Hypothalamus (tissue), 51 donors: ENCODE measurements at places on chromosomes 1 and 21.

- DNase-seq: no peak
Observed at GRCh38 chr1:41502912-41503311, 18.4 kb upstream of the EDN2 start.

DNA sequence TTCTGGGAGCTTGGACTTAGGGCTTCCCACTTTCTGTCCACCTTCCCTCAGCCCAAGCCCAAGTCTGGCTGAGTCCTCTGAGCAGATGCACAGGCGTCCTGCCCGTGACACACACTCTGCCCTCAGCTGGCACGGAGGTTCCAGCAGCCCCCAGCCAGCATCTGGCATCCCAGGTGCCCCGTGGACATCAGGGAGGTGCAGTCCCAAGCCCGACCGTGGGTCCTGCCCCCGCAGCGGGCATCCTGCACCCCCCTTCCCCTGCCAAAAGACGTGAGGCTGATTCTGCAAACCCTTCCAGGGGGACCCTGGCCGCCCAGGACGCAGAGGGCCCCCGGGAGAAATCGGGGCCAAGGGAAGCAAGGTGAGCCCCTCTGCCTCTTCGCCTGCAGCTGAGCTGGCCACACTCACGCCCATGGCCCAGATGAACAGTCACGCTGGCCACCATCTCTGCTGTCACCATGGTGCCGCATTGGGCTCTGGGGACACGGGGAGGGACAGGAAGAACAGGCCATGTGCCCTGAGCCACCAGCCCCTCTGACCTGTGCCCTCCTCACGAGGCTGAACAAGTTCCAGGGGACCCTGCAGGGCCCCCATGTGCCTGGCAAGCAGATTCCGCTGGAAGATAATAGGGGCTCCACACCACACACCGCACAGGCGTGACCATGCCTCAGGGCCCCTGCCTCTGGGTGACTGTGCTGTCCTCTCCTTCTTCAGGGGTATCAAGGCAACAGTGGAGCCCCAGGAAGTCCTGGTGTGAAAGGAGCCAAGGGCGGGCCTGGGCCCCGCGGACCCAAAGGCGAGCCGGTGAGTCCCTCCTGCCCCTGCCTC, 20.6 kb downstream of the COL6A2 start:
- DNase-seq: no peak

DNA sequence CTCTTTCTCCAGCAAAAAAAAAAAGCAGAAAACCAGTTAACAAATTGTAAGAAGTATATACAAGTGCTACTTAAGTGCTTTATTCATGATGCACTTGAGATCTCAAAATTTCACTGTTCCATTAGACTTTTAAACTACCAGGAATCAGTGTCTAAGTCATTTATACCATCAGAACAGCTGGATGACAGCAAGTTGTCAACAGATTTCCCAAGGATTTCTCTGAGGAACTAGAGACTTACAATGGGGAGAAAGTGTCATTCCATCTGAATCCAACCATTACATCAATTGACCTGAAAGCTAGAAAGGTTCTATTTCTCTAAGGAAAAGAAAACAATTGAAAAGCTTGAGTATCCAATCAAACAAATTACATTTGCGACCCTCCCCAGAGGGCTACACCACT, 43.8 kb downstream of the USH2A start:
- DNase-seq: no peak

DNA sequence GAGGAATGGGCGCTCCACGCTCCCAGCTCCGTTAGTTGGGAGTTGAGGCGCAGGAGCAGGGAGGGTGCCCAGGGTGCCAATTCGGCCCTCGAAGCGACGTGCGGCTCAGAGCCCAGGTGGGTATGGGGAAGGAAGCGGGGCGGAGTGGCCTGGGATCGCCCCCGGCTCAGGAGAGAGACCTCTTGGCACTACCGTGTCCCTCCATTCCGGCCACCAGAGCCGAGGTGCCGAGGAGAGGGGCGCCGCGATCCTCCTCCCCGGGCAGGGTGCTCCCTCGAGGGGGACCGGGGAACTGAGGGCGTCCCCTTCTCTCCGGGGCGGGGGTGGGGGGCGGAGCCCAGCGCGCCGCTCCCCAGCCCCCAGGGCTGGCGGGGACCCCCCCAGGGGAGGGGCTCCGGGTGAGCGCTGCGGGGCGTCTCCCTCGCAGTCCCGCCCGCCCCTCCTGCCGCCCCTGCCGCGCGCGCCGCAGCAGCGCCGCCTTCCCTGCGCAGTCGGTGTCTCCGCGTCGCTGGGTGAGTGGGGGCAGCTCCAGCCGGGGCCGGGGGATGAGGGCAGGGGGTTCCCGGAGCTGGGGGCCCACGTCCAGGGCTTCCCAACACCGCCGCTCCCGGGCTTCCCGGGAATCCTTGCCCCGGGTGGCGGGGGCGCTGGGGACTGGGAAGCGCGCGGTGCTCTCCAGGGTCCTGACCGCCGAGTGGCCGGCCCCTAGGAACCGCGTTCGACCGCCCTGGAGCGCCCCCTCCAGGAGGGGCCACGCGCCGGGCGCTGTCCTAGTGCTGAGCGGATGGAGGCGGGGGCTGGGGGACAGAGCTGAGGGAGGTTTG, at the start of gene HPCA:
HPCA (plus strand) TSS at position 488 of the 824 bp plus-strand sequence. CDS start 2,408 bp downstream, outside the sequence.
- DNase-seq: no peak

DNA sequence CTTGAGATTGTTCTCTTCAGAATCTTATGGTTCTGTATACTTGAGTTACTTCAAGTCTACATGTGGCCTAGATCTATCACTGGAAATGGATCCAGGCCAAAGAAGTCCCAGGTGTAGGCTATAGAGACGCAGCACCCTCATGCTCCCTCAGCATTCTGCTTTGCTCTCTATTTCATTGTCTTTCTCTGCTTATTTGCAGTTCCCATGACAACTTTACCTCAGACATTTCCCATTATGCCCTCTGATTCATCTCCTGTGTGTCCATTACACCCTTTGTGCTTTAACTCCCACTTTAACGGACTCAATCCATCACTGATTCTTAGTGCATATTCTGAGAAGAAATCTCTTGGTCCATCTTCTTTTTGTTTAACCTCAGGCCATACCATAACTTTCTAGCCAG, 236.9 kb upstream of the NRIP1 start:
- DNase-seq: no peak

GRCh38 chr1:185319139-185319475, 2.1 kb upstream of the IVNS1ABP start:
- DNase-seq: no peak

GRCh38 chr21:45135122-45135521, 60.7 kb downstream of the ADARB1 start:
- no peak for DNase-seq

DNA sequence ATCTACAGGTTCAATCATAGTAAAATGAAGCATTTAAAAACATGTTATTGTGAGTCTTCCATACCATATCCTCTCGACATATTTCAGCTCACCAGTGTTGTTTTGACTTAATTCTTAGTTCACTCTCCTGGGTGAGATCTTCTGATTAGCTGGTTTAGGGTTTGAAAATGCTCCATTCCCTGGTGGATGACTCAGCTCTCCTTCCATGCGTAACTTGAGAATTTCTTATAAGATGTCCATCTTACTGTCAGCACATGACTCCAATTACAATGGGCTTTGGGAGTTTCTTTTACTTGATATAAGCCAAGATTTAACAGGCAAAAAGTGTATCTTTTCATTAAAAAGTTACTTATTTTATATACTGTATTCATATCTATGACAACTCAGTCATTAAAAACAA, 476.5 kb downstream of the BRINP3 start:
- no peak for DNase-seq

- no peak for DNase-seq
Observed at GRCh38 chr1:95028954-95029353, 43.8 kb downstream of the ALG14 start.

DNA sequence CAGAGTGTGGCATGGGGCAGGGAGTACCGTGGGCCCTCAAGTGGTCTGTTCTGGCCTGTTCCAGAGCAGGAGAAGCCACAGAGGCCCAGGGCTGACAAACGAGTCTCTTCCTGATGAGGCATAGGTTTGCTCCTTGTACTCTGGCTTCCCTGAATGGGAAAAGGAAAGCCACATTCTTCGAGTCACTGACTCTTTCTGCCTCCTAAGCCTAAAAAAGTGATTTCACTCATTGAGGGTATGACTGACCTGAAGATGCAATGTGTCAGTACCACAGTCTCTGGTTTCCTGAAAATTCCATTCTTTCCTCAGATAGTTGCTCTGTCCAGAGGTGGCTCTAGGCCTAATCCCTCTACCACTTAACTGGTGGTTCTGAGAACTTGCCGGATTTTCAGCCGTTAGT, 92.3 kb downstream of the KCNN3 start:
- DNase-seq: no peak

GRCh38 chr1:243748706-243749283, 101.2 kb downstream of the AKT3 start:
- DNase-seq: no peak

DNA sequence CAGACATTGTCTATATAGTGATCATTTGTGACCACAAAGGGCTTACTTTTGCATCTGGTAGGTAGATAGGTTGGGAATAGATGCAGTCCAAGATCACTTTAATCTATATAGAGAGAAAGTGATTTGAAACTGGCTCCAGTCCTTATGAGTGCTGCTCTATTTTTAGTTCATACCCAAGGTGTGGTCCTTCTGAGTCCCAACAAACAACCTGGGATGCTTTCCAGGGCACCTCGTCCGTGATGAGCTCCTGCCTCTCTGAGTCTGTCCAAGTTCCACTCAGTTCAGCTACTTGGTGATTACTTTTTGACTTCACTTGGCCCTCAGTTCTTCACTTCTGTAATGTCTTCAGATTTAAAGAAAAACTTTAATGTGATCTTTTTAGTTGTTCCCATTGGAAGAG, 20.2 kb downstream of the DIP2A start:
- DNase-seq: no peak

- DNase-seq: no peak
Observed at GRCh38 chr1:55233145-55233777, 18.1 kb upstream of the USP24 start.

GRCh38 chr1:66055092-66055491, 262.4 kb downstream of the PDE4B start:
- DNase-seq: no peak

DNA sequence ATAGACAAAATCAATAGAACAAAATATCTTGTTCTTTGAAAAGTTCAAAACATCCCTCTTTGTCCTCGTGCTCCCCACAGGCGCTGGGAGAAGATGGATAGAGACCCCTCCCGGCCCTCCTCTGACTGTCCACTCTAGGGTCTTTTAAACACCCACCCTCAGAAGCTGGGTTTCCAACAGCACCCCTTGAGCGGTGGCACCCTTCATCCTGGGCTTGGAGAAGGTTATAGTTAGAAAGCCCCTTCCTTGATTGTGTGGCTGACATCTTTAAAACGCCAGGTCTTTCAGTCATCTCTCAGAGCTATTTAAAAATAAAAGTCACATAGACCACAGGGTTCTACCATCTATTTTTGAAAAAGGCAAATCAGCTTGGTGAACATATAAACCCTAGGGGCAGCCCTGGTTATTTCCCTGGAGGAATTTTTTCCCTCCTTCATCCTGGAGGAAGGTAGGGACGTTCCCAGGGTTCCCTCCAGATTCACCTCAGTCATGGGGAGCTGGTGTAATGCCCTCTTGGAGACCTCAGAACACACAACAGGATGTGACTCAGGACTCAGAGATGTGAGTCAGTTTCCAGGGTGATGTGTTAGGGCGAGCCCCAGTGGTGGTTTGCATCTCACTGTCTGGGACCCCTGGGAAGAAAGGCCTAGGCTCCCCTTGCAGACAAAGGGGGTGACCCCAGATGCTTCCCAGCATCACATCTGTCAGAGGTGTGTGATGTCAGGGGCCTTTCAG, 138.5 kb downstream of the CLIC6 start:
- no peak for DNase-seq

- DNase-seq: no peak
Observed at GRCh38 chr1:26730695-26731094, 34.9 kb downstream of the ARID1A start.

DNA sequence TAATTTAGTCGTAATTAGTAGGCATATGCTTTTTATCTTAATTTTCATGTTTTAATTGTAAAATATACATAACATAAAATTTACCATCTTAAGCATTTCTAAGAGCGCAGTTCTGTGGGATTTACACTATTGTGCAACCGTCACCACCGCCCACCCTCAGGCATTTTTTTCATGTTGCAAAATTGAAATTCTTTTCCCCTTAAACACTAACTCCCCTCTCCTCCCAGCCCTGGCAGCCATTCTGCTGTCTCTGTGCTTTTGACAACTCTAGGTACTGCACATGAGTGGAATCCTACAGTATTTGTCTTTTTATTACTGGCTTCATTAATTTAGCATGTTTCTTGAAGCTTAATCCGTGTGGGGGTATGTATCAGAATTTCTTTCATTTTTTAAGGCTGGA, 7.8 kb downstream of the PIK3CD start:
- no peak for DNase-seq

GRCh38 chr1:180588121-180588520, 29.4 kb downstream of the OVAAL start:
- no peak for DNase-seq

DNA sequence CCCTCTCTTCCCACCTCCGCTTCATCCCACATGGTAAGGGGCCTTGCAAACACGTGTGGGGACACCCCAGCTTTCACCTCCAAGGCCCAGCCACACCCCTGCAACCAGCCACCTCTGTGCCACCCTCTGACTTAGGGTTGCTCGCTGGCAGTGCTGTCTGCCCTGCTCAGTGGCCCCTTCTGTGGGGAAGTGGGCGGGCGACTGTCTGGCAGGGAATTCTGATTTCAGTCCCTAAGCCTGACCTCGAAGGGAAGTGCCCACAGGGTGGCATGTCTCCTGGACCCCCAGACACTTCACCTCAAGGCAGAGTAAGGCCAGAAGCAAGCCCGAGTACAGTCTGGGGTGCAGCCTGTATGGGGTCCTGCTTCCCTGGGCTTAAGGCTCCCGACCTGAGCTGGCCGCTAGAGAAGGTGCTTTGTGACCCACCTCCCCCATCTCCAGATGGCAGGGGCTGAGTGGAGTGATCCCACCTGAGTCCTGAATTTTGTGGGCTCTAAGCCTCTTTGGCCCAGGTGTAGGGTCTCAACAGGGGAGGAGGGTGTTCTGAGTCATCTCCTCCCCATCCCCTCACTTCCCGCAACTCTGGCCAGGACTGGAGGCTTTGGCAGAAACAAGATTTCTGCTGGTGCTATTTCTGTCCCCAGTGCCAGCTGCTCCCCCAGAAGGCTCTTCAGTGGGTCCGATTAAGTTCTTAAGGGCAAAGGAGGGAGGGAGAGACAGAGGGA, 7.0 kb downstream of the RD3 start:
- DNase-seq: no peak

DNA sequence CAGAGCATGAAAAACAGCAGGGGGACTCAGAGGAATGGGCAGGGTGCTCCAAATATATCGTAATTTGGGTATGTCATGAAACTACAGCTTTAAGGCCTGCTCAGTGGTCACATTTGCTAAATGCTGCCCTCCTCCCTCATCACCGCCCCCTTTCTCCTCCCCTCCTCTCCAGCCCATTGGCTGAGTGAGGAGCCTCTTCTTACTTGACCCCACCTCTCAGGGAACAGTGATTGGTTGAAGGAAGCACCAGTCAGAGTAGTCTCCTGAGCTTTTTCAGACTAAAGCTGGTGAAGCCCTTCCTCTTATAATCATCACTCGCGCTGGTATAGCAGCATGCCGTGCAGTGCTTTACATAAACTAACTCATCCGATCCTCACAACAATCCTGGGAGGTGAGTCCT, 10.0 kb upstream of the TTC39A start:
- DNase-seq: no peak
